Activated CD4-positive, alpha-beta T cell treated with anti-CD3 and anti-CD28 coated beads for 4 hours (primary cell): ENCODE measurements at places on chromosomes 5 and 9.

DNA sequence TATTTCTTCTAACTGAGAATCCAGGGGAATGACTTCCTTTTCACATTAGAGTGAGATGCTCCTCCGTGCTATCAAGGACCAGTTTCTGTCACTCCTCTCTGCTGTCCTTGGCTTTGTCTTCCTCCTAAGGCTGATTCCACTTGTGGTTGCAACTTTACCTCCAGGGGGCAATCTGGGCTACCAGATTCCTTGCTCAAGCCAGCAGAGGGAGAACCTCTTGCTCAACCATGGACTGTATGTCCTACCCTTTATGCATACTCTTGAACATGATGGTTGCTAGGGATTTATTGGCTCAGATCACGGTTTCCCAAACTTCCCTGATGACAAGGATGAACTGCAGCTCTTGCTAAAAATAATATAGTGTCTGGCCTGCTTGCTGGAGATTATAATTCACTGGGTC lies 24.0 kb downstream of the NNT start:
- DNase-seq = no peak

- no peak for DNase-seq
These were observed 91.3 kb upstream of the ZNF366 start for GRCh38 chr5:72598401-72599064.

GRCh38 chr5:109928046-109928445 lies 238.3 kb downstream of the MAN2A1 start:
- no peak for DNase-seq

GRCh38 chr9:99056186-99056585 lies 48.7 kb upstream of the TGFBR1 start:
- no peak for DNase-seq

GRCh38 chr5:172800088-172800551 lies 29.1 kb upstream of the DUSP1 start:
- DNase-seq = no peak

DNA sequence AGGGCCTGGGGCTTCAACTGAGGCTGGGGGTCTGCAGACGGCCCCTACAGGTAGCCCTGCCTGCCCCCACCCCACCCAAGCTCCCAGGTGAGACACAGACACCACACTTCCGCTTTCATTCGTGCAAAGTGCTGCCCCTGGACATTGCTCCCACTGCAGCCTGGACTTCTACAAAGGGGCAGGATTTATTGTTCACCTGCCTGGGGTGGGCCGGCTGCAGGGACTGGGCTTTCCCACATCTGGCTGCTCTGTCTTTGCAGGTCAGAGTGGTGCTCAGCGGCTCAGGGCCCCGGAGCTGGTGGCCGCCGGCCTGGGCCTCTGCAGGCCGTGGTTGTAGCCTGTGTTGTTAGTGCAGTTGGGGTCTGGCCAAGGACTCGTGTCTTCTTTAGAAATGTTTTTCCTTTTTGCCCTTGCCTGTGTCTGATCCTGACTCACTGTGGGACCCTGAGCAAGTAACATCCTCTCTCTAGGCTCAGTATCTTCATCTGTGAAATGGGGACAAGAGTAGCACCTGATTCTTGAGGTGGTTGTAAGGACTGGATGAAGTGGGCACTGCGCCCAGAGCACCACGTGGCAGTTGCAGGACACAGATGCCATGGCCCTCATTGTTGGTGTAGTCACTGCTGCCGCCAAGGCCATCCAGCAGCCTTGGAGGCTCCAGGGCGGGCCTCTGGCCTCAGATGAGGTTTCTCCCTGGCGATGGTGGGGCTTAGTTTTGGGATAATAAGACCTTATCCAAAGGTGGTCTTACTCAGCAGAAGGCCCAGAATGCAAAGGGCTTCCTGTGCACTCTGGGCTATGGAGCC lies 143.9 kb downstream of the CACNA1B start:
- no peak for DNase-seq
